ENCODE measurements at places on chromosomes 3 and 15.

DNA sequence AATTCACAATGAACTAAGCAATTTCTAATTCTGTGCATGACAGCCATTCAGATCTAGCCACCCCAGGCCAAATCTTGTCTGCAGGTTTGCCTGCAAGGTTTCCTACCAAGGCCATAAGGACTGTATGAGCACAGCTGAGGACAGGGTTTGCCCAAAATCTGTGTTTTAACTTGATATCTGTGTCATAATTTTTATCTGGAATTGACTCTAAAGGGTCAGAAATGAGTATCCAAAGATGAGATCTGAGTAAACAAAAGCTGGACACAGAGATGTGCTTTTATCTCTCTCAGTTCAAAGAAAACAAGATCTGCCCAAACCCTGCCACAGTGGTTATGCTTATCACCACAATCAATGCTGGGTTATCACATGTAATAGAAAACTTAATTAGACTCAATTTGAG lies 154.6 kb upstream of the COL8A1 start:
- no peak for DNase-seq

DNA sequence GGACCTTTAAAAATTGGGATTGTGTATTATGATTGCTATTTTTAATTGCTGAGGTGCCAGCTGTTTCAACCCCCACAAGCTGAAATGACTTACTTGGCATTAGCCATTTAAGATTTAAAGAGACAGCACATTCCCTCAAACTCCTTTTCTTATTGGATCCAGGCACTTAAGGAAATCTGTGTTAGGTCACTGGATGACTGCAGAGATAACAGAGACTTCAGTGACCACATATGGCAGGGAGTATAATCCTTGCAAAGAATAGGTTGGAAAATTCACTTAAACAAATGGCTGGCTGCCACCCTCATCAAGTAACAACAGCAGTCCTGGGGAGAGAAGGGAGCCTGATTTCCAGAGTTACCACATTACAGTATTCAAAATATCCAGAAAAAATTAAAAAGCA lies 66.6 kb downstream of the SLMAP start:
- no peak for DNase-seq

- DNase-seq: no peak
These were observed 28.9 kb downstream of the TKT start for GRCh38 chr3:53226841-53227407.

DNA sequence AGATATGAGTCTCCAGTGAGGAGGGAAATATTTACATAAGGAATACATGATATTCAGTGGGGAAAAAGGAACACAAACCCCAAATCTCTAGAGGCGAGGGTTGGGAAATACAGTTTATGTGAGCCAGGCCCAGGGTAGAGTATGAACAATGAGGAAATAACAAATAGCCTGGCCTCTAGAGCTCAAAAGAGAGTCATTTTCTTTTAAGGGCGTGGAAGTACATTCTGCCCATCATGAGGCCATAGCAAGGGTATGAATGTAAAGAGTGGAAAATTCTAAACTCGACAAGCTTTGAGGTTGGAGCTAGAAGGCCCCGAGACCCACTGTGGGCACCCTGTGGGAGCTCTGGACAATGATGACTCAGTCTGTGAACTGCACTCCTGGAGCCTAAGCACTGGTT lies 27.8 kb upstream of the IGF2BP2 start:
- DNase-seq: no peak

GRCh38 chr3:139450159-139450558 lies 26.2 kb downstream of the RBP2 start:
- DNase-seq: no peak

DNA sequence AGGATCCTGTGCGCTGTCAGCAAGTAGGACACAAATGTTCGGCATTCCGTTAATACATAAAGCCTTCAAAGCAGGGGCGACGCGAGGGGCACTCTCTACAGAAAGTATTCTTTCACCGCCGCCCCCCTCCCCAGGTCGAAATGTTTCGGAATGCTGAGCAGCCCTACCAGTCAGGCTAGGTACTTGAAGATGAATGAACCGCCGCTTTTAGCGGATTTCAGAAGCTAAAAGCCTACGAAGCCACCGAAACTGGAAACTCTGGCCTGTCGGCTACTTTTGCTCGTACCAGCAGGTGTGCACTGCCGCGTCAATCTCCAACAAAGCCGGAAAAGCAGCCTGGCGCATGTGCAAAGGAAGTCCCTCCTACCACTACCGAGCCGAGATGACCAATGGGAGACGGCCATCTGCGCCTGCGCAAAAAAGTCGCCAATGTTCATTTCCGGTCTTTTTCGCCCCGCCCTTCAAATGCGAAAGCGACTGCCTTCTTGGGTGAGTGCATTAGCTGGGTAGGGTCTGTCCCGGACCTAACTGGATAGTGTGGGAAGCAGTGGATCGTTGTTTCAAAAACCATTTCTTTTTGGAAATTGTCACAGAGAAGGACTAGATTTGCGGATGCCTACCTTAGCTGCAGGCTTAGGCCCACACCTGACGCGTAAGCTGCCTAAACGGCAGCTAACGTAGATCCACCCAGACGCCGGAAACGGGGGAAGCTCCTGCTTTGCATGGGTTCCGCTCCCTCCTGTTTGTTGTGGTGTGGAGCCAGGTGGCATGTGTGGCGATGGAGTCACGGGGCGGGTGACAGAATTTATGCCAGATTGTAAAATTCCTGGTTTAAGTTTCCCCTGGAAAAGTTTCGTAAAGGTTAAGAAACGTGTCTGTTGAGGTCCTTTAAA lies at the start of gene WDR5B:
WDR5B (minus strand) TSS at position 301 of the 893 bp plus-strand sequence. CDS start 534 bp downstream, outside the sequence.
- DNase-seq: peak; percentile 96

GRCh38 chr3:89108291-89108550 lies 800 bp downstream of the EPHA3 start:
- no peak for DNase-seq

- no peak for DNase-seq
These were observed 18.6 kb downstream of the SPCS1 start for GRCh38 chr3:52724511-52724910.

DNA sequence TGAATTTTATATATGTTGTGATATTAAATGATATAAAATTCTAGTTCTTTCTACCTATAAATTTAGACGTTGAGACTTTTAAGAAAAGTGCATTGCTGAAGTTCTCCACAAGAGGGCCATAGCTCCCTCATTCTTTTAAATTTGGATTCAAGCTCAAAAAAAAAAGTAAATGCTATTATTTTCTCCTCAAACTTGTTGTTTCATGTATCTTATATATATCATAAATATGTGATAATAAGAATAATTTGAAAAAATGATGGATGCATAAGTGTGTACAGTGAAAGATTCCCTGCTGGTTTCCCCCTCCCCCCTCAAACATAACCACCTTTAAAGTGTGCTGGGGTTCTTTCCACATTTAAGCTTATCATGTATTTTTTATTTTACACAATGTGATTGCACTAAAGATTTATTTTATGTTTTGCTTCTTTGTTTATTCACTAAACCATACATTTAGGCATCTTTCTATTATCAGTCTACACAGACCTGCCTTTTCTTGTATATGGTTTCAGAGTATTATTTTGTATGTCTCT lies 769.4 kb upstream of the GOLIM4 start:
- peak; percentile 13 for DNase-seq

DNA sequence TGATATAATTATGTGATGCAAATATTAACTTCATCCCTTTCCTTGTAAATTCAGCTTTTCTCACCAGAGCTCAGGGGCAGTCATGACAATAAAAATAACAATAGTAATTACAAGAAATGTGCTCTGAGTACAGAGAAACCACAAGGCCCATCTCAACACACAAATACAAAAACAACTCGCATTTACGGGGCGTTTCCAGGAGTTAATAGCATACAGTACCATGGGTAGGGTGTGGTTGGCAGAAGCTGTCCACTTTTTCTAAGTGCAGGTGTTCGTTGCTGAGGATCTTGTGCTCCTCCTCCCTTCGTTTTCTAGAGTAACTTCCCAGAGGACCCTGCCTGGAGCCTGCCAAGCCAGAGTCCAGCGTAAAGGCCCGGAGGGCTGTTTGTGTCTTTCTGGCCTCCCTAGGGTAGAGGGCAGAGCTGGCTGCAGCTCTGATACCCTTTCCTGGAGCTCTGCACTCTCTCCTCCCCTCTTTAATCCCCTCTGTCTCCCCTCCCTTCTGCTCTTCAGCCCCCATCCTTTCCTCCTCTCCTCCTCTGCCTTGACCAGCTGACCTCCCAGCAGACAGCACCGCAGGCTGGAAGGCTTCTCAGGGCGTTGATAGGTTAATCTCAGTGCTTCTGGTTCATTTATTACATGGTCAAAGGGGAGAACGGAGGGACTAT lies 11.4 kb downstream of the SEMA3G start:
- no peak for DNase-seq

DNA sequence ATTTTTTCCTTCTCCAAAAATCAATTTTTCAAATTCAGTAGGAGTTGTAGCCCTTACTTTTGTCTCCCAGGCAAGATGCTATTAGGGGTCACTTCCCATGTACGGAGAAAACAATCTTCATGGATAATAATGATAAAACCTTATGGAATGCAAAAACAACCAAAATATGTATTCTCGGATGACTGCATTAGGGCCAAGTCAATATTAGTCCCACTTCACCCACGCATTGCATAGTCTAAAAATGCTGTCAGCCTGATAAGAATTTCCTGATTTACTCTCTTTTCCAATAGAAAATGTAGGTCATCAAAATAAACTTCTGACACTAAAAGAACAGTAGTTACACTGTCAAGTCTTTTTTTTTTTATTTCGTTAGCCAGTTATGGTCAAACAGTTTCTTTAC lies 2.7 kb downstream of the VGLL3 start:
- DNase-seq: no peak

GRCh38 chr15:73051391-73051806 lies 864 bp upstream of the NEO1 start:
- no peak for DNase-seq

- no peak for DNase-seq
These were observed 6.8 kb downstream of the CACNA1D start for GRCh38 chr3:53501178-53501577.

DNA sequence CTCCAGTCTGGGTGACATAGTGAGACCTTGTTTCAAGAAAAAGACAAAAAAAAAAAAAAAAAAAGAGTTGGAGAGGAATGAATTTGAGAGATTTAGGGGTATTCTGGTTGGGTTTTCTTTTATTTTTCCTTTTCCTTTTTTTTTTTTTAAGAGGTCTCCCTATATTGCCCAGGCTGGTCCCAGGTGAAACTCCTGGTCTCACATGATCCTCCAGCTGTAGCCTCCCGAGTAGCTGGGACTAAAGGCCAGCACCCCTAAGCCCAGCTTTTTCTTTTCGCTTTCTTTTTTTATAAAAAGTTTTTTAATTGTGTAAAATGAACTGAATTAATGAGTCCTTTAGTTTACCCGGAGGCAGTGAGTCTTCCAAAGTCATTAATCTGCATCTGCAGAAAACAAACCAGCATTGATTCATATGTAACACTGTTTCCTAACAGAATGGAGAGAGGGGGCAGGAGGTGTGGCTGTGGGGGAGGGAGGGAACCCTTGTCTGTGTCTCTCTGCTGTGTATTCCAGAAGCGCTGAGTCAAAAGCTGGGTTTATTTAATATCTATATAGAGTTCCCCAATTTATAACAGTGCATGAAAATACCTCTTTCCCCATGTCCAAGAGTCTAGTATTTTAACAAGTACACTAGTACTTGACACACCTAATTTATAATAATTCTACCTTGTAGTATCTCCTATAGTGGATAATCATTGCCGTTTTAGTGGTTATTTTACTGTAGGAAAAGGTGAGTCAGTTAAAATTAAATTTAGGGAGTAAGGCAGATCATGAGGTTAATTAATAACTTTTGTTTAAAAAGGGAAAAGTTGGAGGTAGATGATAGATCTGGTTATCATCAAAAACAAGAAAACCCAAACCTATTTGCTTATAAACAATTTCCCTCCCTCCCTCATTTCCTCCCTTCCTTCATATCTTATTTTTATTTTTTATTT lies 2.6 kb upstream of the DPPA4 start:
- DNase-seq: no peak

- DNase-seq: no peak
These were observed 29.1 kb upstream of the ELP6 start for GRCh38 chr3:47542471-47543173.

All from NT2/D1 (cell line).